Left ventricle myocardium superior (tissue), 1 donor: ENCODE measurements at places on chromosomes 5 and 9. TPM values are rescaled to one million over a fixed set of nuclear protein-coding genes. Genes with fewer than 3 reads are reported as not detected.

The PCDHA1 gene
- total RNA-seq, result not detected

DNA sequence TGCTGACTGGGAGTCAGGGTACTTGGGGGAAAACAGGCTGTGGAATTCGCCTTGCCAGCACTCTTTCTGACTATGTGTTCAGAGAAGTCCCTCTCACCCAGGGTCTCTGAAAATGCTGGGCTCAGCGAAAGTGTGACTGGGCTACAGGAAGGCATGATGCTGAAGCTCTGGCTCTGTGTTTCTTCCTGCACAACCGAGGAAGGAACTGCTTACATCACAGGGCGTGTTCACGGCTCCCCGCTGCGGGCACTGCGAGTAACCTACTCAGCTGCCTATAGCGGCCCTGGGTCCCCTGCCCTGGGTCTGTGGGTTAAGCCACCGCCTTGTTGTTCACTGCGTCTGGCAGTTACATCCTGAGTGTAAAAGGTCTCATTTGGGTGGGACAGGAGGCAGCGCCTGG, 222.4 kb upstream of the IRX4 start:
- DNase-seq, result no peak

DNA sequence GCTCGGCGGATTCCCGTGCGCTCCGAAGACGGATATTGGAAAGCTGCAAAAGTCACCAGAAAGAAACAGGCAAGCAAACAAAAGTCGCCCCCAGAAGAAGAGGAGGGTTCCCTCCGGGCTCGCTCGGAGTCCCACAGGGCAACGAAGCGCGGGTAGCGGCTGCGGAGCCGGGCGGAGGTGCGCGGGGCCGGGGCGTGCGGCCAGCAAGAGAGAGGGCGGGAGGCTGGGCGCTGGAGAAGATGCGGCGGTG, at the start of gene FBN2:
Gene FBN2 (minus strand): TSS at position 246 of the 250 bp plus-strand sequence. CDS start 642 bp downstream, outside the sequence.
- no peak for DNase-seq

DNA sequence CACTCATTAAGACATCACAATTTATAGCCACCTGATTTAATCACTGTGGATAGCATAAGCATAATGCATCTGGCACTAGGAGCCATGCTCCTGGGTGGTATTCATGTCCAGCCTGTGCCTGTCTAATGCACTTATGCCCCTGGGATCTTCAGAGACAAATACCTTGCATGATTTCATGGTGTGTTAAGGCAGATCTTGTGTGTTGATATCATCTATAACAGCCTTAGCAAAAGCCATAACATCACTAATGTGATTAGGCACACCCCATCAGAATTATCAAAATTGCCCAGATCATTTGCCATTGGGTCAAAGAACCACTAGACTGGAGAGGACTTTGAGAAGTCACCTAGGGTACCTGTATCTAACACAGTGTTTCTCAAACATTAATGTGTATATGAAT, 43.7 kb upstream of the SELENOP start:
- no peak for DNase-seq

The FOXD4L5 gene
- not detected for total RNA-seq

DNA sequence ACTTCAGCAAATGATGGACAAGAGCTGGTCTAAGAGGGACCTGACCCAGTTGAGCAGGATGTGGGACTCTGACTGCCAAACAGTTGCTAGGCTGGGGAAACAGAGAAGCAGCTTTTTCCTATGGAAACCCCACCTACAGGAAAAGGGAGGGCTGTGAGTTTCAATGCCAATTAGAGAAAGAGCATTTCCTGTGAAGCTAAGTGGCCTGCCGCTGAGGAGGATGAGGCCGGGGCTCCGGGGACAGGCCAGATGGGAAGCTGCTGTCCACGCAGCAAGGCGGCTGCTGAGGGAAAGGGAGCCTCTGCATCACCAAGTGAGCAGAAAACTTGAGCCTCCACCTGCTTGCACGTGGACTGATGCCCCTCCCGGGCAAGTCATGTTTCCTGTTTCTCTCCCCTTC, at the start of gene PCDH12:
Gene PCDH12 (minus strand): TSS at position 90 of the 400 bp plus-strand sequence. CDS start 351 bp downstream, outside the sequence.
- peak; percentile 73 for DNase-seq

DNA sequence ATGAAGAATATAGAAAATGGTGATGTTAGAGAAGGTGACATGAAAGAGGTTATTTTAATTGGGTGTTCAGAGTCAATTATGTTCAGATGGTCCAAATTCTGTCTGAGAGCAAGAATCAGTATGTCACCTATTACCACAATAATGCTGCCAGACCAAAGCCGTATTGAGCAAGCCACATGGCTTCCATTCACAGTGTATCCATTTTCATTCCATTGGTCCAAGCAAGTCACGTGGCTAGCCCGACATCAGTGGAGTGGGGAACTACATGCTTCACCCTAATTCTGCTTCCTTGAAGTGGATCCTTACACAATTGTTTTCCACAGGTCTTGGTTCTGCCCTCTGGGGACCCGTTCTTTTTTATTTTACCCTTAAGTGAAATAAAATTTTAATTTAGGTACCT, 413.5 kb downstream of the EBF1 start:
- DNase-seq, result no peak

The SLIT3 gene
- 8.4 TPM for total RNA-seq

DNA sequence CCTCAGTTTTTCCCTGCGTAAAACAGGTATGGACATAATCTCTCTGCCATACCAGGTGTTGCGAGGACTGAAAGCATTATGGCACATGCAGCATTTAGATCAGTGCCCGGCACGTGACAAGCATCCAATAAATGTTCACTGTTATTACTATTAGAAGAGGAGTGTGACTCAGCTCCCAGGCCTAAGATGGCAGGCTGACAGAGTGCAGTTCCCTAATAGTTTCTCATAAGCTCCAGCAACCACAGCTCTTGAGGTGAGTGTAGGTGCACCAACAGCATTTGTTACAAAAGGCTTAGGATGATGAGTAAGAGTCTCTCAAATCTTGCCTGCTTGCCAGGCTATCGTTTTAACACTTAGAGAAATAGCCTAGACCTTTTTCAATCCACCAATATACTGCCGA, 28.9 kb upstream of the GLIS3 start:
- no peak for DNase-seq

The TMEM174 gene
- total RNA-seq, result not detected

The TRPM6 gene
- total RNA-seq, result 0.32 TPM

The WNT8A gene
- not detected for total RNA-seq

DNA sequence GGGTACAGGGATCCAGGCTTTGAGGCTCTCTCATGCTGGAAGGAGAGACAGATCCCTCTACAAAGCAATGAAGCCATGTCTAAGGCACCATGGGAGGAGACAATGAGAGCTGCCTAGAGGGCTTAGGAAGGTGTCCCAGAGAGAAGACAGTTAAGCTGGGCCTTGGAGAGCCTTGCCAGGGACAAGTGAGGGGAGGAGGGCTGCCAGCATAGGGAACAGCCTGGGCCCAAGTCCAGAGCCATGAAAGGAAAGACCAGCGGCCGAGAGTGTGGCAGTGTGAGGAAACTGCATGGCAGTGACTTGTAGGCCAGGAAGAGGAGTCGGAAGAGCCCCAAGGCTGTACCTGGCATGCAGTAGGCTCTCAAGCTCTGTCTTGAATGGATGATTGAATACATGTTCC, 88.5 kb downstream of the PSD2 start:
- peak; percentile 74 for DNase-seq

The GABRA6 gene
- not detected for total RNA-seq

- DNase-seq, result no peak
Measured at GRCh38 chr5:138141734-138142133, 2.5 kb upstream of the NME5 start.

The TERT gene
- not detected for total RNA-seq

The TMEFF1 gene
- not detected for total RNA-seq

DNA sequence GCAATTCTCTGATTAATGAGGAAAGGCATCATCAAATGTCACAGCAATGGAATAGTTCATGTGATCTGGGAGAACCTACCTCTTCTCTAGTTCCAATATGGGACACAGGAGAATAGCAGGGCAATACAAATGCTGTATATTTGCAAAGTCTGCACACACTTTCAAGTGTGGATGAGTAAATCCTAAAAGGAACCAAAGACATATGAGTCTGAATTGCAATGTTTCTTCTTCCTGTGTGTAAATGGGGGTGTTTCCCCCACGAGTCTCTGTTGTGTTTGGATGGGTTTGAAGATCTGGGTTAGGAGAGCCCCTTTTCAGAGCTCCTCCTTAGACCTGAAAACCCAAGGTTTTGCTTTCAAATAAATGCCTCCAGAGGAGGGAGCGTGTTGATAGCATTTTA, 26.9 kb downstream of the SLC46A2 start:
- no peak for DNase-seq

- no peak for DNase-seq
Measured at GRCh38 chr5:158611581-158611980, 488.1 kb downstream of the EBF1 start.

DNA sequence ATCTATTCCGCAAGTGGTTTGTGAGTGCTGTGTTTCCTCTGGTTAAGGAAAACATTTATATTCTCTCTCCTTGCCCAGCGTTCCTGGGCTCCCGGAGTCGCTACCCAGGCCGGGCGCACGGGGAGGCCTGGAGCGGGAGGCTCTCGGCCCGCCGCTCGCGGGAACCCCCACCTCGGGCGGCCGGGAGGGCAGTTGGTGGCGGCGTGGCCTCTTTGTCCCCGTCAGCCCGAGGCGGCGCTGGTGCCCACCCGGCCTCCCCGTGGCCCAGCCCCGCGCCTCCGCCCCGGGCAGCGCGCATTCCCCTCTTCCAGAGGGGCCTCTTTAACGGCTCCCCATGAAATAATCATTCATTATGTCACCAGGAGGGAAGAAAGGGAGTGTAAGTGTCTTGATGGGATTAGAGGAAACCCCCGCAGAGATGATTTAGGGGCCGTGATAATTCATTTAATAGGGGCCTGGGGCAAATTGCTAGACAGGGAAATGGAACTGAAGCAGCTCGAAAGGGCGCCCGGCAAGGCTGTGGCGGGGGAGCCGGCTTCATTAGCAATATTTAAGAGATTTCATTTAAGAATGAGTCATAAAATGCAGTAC, 181.9 kb upstream of the TBCA start:
- DNase-seq, result no peak

The SCGB3A2 gene
- total RNA-seq, result not detected

The BTNL9 gene
- total RNA-seq, result 37.8 TPM

The ERAP2 gene
- total RNA-seq, result 6.1 TPM

The PCDHB15 gene
- 2.6 TPM for total RNA-seq

DNA sequence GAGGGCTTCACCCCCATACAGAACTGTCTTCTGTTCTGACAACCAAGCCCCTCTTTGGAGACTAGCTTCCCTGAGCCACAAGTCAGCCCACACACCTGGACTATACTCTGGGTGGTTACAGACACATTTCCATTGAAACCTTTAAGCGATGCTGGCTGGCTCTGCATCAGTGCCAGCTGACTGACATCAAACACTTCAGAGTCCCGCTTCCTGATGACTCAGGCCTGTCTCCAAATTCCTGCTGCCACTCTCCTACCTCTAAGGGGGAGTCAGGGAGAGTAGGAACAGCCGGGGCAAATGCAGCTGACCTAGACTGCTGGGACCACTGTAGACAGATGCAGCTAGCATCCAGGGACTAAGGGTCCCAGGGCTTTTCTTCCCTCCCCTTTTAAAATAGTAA, 59.4 kb downstream of the SIL1 start:
- DNase-seq, result peak; percentile 54

- no peak for DNase-seq
Measured at GRCh38 chr5:83118471-83118870, 41.1 kb downstream of the XRCC4 start.

- DNase-seq, result no peak
Measured at GRCh38 chr5:72125941-72126620, 18.8 kb downstream of the MAP1B start.

The CARD9 gene
- 0.79 TPM for total RNA-seq

DNA sequence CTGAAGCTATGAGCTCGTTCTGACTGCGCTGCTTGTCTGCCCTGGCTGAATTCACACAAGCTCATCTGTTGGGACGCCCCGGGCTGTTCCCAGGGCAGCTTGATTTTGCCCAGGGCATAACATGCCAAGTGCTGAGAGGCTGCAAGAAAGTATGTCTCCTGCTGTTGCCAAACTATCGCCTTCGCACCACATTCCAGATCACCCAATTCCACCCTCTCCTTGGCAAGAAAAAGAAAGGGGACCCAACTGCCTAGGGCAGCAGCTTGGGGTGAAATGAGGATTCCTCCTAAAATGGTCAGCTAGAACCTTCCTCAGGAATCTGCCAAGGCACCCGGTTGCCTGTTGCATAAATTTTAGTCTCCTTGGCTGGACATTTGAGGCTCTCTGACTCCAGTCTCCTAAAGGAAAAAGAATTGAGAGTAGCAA, 21.2 kb downstream of the COL15A1 start:
- DNase-seq, result no peak
